ENCODE measurements at places on chromosomes 7 and 10.

DNA sequence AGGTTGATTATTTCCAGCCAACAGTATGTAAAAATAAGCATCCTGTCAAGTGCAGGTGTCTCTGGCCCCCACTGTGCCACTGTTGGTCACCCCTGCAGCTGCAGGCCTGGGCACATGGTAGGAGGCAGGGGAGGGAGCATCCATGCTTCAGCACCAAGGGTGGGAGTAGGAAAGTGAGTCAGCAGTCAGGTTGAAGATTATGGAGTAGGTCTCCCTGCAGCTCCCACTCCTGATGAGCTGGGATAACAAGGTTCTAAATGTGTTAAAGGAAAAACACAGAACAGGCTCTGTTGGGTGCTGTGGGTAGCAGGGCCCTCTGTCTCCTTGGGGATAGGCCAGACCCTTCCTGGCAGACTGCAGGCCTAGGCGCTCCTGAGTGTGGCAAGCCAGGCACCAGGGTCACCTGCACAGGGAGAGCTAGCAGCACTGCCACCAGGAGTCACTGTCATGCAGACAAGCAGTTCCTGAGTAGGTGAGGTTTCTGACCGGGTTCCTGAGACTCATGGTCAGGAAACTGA, 59.3 kb downstream of the NUDCD3 start:
- DNase-seq, result no peak

DNA sequence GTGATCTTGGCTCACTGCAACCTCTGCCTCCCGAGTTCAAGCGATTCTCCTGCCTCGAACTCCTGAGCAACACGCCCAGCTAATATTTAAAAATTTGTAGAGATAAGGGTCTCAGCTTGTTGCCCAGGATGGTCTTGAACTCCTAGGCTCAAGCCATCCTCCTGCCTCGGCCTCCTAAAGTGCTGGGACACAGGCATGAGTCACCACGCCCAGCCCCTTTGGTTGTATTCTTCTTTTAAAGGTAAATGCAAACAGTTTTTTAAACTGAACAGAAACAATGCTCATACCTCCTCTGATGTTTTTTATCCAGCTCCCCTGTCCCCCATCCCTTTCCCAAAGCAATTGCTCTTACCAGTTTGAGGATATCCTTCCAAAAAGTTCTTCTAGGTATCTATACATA, 79.5 kb upstream of the DUSP5 start:
- no peak for DNase-seq

DNA sequence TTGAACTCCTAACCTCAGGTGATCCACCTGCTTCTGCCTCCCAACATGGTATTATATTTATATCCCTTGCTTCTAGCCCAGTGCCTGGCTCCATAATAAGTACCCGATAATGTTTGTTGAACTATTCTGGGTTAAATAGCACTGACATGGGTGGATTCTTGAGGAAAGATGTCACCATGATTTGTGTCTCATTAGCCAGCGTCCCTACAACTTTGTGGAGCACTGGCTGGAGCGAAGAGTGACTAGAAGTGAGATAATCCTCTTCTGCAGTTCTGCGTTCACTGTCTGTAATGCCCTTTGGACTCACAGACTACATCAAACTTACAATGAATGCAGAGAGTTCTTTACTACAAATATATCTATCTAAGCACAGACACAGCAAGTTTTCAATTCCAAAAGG, 16.9 kb upstream of the AKR1E2 start:
- no peak for DNase-seq

DNA sequence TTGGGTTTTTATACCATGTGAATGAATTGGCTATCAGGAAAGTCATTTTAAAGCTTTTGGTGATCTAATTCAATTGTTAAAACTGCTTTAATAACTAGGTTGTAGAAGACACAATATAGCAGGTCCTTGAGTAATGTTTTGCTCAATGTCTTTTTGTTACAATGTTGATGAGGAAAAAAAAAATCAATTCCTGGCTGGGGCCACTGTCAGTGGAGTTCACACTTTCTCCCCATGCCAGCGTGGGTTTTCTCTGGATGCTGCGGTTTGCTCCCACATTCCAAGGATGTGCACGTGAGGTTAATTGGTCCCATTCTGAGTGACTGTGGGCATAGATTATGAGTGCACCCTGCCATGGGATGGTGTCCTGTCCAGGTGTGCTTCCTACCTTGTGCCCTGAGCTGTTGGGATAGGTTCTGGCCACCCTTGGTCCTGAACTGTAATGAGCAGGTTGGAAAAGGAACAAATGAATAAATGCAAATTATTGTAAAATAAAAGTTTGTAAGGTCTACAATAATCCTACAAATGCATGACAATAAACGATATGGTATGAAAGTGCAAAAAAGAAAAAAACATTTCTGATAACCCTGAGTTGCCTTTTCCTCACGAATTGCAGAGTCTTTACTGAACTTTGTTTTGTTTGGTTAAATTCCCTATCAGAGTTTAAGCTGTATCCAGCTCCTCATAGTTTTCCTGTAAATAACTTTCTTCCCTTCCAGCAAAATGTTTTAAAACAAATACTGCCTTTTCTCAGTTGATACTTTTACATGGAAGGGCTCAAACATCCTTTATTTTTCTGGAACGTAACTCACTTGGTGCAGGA, 62.7 kb downstream of the AKR1C4 start:
- DNase-seq, result no peak

- DNase-seq, result peak; percentile 43
Measured at GRCh38 chr7:92768501-92769393, 67.6 kb downstream of the CDK6 start.

- DNase-seq, result no peak
Measured at GRCh38 chr7:117186218-117187010, 136.4 kb downstream of the WNT2 start.

DNA sequence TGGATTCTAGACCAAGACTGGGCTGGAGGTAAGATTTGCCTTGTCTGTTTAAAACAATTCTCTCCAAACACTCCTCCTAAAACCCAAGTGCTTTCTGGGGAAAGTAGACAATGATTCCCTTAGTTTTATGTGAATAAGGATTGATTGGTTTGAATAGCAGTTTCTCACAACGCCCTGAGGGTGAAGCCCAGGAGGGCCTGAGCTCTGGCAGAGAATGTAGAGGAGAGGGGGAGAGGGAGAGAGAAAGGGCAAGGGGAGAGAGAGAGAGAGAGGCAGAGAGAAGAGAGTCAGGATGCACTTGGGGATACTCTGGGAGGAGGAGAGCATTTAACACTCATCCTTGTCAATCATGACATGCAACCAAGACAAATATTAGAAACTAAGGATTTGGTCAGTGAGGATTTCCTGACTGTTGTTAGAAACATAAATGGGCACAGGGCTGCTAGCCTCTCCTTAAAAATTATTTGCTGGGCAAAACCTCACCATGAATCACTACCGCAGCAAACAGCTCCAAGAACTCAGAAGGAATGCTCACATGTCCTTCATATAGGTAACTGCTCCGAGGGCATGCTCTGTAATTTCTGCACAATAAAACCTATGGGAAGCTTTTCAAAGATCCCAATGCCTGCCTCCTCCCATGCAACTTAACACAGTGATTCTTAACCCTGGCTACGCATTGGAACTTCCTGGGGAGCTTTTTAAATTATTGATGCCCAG, 55.2 kb upstream of the RAPGEF5 start:
- no peak for DNase-seq

DNA sequence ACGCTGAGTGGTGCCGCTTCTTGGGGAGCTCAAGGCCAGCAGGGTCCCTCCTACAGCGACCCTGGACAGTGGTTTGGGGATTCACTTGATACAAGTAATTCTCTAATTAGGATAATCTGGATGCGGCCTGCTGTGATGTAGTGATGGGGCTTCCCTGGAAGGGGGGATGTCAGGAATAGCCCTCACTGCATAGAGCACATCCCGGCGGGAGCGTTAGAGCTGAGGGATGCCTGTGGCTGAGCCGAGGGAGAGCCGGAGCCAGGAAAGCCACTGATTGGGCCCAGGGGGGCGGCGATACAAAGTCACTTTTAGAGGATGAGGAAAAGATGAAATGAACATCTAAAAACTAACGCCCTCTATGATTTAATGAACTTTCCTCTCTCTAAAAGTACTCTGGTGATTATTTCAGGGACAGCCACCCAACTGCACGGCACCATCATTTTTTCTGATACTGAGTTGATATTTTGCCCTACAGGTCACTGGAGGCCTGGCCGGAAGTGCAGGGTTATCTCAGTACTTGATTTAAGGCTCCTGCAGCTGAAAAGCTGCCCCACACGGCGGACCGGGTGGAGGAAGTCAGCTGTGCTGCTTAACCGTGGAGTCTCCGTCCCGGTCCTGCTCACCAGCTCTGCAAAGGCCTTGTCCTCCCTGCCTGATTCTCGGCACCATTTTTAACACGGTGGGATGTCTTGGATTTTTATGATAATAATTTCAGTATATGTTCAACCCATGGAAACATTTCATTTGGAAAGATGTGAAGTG, 518.8 kb downstream of the DNAJB6 start:
- no peak for DNase-seq

DNA sequence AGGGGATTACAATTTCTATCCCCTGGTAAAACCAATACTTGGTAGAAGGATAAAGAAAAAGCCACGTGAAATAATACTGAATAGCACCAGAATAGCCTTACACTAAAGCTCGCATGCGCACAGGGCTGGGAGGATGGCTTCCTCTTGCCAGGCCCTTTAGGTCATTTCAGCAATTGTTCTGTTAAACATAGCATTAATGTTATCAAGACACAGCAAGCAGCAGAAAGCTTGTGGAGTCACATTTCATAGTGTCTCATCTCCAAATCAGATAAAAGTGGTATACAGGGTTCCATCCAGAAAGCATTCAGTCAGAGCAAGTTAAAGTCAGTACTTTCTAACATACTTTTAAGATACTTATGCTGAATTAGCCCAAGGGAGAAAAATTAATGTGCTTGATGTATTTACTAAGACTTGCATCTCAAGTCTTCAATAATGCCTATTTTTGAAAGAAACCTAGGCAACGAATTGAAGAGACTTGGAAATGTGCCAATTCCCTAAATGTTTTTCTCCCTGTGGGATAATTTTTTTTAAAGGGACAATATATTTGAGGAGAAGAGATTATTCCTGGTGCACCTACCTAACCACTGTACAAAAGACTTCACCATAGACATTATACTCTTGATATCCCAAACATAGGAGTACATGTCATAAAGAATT, 14.3 kb upstream of the NPM3 start:
- no peak for DNase-seq

- no peak for DNase-seq
Measured at GRCh38 chr7:82152858-82153257, 290.7 kb downstream of the CACNA2D1 start.

- DNase-seq, result no peak
Measured at GRCh38 chr7:2921653-2922347, 77.7 kb upstream of the GNA12 start.

- no peak for DNase-seq
Measured at GRCh38 chr10:8069627-8070026, 15.1 kb downstream of the GATA3 start.

DNA sequence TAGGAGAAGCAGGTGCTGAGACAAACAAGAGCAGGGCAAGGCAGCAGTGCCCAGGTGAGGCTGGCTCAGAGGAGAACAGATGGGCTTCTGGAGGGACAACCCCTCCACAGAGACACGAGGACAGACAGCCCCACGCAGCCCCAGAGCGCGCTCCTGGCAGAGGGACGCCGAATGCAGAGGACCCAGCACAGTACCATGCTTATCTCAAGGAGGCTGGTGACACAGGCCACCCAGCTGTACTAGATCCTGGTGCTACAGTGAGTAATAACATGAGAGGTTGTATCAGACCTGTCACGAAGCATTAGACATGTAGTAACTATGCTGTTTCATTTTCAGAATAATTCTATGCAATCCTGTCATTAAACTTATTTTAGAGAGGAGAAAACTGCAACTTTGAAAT, 60.4 kb upstream of the NCAPG2 start:
- DNase-seq, result no peak

DNA sequence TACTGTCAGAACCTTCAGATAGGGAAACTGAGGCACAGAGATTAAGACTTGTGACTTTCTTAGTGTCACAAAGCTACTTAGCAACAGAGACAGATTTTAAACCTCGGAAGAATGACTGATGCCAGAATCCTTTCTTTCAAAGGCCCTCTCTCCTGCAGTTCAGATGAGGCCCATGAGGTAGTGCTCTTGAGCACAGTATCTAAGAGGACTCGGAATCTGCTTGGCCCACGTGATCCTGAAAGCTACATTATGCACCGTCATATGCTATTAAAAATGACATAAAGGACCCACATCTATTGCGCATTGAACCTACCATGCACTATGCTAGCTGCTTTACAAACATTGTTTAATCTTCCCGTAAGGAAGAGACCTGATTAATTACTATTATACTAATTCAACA, 355.9 kb downstream of the SFMBT2 start:
- DNase-seq, result no peak

GRCh38 chr7:74226633-74227032, 16.8 kb downstream of the LAT2 start:
- DNase-seq, result no peak

DNA sequence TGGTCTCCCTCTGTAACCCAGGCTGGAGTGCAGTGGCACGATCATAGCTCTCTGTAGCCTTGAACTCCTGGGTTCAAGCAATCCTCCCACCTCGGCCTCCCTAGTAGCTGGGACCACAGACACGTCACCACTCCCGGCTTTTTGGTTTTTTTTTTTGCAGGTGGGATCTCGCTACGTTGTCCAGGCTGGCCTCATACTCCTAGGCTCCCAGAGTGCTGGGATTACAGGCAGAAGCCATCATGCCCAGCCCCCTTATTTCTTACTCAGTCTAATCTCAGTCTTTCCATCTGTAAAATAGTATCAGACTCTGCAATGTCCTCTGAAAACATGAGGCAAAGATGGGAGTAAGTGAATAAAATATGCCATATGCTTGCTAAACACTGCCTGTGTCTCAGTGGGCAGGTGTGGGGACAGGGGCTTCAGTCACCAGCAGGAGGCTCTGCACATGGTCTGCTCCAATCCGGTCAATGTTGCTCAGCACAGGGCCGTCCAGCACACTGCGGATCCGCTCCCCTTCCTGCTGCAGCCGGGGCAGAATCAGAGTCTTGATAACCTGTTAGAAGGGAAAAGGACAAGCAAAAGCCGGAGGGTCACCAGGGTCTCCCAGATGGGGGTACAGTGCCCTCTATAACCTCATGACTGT, 8.2 kb downstream of the AP4M1 start:
- no peak for DNase-seq

DNA sequence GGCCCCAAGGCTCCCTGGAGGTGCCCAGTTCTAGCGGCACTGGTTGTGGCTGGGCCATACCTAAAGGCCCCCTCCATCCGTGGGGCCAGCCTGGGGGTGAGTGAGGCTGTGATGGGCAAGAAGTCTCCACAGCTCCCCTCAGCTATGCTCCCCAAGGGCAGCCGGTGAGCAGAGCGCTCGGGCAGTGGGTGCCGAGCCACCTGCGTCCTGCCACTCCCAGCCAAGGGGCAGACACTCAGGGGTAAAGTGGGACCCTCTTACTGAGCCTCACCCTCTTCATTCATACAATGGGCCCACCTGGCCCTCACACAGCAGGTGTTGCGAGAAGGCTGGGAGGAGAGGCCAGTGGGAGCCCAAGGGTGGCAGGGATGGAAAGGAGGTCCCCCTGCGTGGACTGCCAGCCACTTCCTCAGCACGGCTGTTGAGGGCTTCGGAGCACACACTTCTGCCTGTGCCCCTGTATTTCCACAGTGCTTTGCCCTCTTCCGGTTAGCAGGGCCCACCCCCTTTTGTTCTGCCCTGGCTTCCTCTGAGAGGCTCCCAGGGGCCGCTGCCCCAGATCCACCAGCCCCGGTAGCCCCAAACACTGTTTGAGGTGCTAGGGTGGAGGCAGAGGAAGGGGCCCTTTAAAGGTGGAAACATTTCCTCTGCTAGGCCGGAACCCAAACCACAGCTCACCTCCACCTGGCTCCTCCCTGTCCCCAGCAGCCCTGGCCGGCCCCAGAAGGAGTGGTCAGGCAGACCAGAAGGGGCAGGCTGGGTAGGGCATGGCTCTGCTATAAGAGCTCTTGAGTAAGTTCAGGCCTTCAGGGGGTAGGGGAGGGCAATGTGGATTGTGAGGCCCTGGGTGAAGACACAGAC, 16.4 kb upstream of the C10orf105 start:
- DNase-seq, result peak; percentile 74
